ENCODE measurements at places on chromosomes 7 and 10.

GRCh38 chr7:69510114-69510513 lies 88.2 kb upstream of the AUTS2 start:
- no peak for DNase-seq

GRCh38 chr7:71343039-71343438 lies 211.1 kb downstream of the GALNT17 start:
- DNase-seq, result no peak

GRCh38 chr10:74293686-74294371 lies 142.8 kb downstream of the ADK start:
- DNase-seq, result no peak

DNA sequence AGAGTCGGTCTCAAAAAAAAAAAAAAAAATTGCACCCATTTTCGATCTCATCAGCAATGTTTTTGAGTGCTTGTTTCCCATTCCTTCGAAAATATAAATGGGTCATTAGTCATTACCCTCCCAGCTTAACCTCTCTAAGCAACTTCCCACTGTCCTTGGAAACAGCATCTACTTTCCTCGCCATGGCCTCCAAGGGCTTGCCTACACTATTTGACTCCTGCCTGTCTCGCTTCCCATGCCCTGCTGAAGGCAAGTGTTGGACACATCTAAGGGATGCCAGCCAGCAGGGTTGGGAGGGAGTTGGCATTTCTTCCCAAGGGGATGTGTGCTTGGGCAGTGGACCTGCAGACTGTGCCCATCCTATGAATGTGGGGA lies 12.7 kb upstream of the RHBDD2 start:
- no peak for DNase-seq

DNA sequence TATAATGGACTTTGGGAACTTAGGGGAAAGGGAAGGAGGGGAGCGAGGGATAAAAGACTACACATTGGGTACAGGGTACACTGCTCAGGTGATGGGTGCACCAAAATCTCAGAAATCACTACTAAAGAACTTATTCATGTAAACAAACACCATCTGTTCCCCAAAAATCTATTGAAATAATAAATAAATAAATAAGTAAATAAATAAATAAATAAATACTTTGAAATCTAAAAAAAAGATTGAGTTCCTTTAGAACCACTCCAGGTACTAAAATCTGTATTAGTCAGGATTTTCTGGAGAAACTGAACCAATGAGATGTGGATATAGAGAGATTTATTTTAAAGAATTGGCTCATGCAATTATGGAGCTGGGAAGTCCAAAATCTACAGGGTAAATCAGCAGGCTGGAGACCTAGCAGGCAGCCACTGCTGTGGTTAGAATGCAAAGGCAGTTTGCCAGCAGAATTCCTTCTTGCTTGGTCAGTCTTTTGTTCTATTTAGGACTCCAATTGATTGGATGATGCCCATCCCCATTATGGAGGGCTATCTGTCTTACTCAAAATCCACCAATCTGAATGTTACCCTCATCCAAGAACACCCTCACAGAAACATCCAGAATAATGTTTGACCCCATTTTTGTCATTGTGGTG lies 8.9 kb downstream of the IGFBP1 start:
- DNase-seq, result no peak

GRCh38 chr10:45640941-45641340 lies 31.6 kb downstream of the ZFAND4 start:
- DNase-seq, result no peak

DNA sequence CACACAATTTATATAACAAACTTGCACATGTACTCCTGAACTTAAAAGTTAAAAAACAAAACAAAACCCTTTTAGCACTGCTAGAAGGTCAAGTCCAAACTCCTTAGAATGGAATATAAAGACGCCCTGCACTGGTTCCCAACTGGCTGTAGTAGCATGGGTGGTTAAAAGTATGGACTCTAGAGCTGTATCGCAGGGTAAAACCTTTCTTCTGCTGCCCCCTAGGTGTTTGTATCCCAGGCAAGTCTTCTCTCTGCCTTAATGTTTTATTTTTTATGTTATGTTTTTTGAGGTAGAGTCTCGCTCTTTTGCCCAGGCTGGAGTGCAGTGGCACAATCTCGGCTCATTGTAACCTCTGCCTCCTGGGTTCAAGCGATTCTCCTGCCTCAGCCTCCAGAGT lies 35.2 kb downstream of the LSMEM1 start:
- DNase-seq, result no peak

Data from cerebellum (tissue), 4 donors.